Posterior vena cava (tissue), 2 donors: ENCODE measurements at places on chromosomes 13 and 19. TPM values are rescaled to one million over a fixed set of nuclear protein-coding genes. Genes with fewer than 3 reads are reported as not detected.
A peak's percentile ranks its signal among the peaks of the same experiment; 100 is the strongest.

- DNase-seq: peak; percentile 95
Measured at GRCh38 chr19:5031231-5032100, 62.6 kb downstream of the KDM4B start.

GRCh38 chr19:14748601-14749000 lies 29.8 kb downstream of the ADGRE2 start:
- no peak for DNase-seq

- DNase-seq: no peak
Measured at GRCh38 chr19:32497391-32497790, 83.6 kb upstream of the PDCD5 start.

DNA sequence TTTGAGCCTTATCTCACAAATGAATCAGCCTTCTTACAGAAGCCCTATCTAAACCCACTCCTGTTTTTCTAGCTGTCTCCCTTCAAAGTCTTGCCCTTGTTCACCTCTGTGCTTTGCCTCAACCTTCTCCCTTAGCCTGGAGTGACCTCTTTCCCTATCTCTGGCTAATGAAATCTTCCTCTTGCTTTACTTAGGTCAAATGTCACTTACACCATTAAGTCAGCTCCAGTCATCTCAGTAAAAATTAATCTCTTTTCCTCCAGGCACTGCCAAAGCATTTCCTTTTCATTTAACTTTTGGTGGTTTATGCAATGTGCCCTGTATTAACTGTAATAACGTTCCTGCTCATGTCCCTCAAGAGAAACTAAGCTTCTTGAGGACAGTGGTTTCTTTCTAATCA lies 596.5 kb upstream of the MIR17HG start:
- DNase-seq: no peak

DNA sequence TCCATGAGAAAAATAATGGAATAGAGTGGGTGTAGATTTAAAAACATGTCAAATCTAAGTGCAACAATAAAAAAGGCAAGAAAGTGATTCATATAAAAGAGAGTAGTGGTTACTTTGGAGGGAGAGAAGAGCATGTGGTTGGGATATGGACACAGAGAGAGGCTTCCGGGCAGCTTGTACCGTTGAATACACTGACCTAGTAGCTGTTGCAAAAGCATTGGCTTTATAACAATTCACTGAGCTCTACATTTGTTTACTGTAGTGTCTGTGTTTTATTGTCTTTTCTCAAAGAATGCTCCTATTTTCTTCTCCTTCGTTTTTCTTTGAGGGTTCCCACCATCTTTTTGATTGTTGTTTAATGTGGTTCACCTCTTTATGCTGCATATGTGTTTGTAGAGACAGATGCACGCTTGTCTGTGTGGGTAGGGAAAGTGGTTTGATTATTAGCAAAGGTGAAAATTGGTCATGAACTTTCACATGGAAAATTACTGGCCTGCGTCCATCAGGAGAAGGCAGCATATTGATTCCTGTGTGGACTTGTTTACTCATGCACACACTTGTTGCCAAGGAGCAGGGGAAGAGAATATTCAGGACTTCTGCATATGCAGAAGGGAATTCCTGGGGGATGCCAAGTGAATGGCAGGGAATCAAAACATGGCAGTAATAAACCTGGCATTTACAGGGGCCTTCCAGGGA lies 29.9 kb upstream of the IRS2 start:
- no peak for DNase-seq

DNA sequence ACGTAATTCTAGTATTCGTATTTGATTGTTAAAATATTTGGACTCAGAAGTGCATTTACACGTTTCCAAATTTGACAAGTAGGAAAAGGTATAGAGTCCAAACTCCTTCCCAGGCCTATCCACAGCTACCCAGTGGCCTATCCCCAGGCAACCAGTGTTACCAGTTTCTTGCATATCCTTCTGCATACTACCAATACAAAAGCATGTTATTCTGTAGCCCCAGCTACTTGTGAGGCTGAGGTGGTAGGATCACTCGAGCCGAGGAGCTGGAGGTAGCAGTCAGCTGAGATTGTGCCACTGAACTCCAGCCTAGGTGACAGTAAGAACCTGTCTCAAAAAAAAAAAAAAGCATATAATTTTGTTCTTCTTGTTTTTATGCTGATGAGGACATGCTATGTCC lies 67.1 kb downstream of the LRCH1 start:
- DNase-seq: no peak

- DNase-seq: no peak
Measured at GRCh38 chr19:4597975-4598671, 38.6 kb upstream of the SEMA6B start.

- DNase-seq: no peak
Measured at GRCh38 chr19:45935267-45935666, 20.7 kb upstream of the NANOS2 start.

- no peak for DNase-seq
Measured at GRCh38 chr13:98858191-98858590, 105.7 kb upstream of the SLC15A1 start.

DNA sequence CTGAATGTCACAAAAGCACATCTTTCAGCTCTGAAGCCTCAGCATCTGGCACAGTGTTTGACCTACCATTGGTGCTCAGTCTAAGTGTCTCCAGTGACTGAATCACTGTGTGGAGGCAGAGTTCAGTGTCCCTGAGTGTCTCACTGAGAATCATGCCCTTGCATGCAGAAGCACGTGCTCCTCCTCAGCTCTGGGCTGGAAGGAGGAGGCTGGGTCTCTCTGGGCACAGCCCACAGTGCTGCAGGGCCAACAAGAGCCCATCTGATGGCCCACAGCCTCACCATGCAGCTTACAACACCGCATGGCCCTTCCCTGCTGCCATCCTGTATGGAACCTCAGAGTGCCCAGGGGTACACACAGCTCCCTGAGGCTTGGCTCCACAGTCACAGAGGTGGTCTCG lies 86.1 kb downstream of the TEX26 start:
- DNase-seq: no peak

The RAB3D gene
- total RNA-seq: 34.2 TPM

The IRGC gene
- not detected for total RNA-seq

The LHB gene
- not detected for total RNA-seq

The LATS2 gene
- 41.8 TPM for total RNA-seq

The ATP7B gene
- total RNA-seq: 2.6 TPM

The STOML3 gene
- not detected for total RNA-seq
